Stimulated activated CD8-positive, alpha-beta memory T cell treated with anti-CD3 and anti-CD28 coated beads, Interleukin-15, amount 100 ng/mL, for 24 hours (primary cell): ENCODE measurements at places on chromosomes 7 and 10.

DNA sequence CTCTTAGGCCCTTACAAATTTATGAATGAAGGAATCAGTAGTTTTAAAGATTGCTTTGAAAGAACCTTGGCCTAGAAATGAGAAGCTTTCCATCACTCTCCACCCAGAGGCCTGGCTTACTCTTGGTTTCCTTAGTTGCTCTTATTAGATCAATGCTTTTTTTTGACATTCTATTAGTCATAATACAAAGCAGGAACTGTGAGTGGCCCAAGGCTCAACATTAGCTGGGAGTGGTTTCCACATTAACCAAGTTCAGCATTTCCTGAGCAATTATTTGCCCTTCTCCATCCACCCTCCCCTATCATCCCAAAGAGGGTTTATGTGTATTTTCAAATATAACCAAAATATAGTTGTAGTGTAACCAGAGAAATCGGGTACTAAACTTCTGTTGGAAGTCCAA, 103.4 kb upstream of the FAM204A start:
- DNase-seq: no peak

DNA sequence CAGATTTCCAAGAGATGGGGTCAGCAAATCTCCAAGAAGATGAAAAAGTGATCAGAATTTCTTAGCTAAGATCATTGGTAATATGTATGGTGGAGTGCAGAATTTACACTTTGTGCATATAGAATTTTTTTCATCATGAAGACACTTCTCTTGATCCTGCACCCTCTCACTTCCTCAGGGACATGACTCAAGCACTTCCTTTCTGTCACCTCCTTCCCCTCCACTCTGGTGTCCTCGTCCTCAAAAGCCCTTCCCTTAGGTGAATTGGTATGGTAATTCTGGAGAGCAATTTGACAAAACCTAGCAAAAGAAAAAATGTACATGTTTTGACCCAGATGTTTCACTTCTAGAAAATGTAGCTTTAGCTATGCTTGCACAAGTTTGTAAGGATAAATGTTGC, 18.1 kb downstream of the CALN1 start:
- no peak for DNase-seq

DNA sequence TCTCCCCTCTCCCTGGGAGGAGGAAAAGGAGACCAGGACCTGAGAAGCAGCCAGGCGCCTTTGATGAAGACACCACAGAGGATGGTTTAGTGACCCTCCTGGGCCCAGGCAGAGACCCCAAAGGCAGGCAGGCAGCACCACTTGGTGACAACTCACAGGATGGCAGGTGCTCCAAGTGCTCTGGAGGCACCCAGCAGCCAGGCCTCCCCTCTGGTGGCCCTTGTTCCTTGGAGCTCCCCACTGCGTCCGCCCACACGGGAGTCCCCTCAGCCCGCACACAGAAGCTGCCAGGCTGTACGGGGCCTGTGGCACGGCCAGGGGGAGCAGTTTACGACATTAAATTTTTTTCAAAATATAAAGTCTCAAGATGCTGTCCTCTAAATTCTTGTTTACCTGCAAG, 607.1 kb upstream of the FOXK1 start:
- no peak for DNase-seq

GRCh38 chr7:142130267-142130666, 18.7 kb downstream of the MGAM2 start:
- DNase-seq: no peak

- DNase-seq: no peak
Measured at GRCh38 chr7:1794888-1795542, 124.9 kb downstream of the ELFN1 start.

GRCh38 chr7:14754631-14755030, 147.9 kb downstream of the DGKB start:
- DNase-seq: no peak

DNA sequence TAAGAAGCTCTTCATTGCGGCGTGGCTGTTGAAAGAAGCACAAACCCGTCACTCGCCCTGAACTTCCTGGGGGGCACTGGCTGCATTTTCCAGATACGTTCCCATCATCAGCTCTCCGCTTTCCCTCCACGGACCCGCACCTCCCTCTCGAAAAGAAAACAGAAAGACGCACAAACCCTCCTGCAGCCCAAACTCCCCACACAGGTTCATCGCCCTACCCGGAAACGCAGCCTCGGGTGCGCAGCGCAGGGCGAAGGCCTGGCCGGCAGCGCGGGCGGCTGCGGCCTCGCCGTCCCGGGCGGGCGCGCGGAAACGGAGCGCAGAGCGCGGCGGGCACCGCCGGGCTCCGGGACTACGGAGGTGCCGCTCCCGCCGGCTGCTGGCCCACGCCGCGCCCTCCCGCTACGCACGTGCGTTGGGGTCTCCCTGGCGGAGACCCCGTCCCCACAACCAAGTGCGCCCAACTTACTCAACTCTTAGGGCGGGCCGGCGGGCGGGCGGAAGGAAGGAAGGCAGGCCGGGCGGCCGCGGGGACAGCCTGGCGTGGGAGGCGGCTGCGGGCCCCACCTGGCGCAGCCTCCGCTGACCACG, 822 bp downstream of the ZNF800 start:
- DNase-seq: peak; percentile 19
